Naive thymus-derived CD4-positive, alpha-beta T cell (primary cell): ENCODE measurements at places on chromosomes 4 and X.

DNA sequence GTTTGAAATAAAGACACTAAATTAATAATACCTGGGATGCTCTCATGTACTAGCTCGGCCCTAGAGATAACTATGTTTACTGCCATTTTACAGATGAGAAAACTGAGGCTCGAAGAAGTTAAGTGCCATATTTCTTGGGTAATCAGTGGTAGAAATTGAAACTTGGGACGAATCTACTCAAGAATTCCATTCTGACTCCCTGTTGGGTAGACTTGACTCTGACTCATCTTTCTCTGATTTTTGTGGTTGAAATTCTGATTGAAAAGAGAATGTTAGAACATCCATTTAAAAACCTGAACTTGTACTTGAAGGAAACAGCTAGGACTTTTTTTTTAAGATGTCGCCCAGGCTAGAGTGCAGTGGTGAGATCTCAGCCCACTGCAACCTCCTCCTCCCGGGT is 50.1 kb upstream of the NSUN7 start:
- no peak for DNase-seq

GRCh38 chrX:112888916-112889315 is 48.3 kb upstream of the AMOT start:
- DNase-seq = no peak

DNA sequence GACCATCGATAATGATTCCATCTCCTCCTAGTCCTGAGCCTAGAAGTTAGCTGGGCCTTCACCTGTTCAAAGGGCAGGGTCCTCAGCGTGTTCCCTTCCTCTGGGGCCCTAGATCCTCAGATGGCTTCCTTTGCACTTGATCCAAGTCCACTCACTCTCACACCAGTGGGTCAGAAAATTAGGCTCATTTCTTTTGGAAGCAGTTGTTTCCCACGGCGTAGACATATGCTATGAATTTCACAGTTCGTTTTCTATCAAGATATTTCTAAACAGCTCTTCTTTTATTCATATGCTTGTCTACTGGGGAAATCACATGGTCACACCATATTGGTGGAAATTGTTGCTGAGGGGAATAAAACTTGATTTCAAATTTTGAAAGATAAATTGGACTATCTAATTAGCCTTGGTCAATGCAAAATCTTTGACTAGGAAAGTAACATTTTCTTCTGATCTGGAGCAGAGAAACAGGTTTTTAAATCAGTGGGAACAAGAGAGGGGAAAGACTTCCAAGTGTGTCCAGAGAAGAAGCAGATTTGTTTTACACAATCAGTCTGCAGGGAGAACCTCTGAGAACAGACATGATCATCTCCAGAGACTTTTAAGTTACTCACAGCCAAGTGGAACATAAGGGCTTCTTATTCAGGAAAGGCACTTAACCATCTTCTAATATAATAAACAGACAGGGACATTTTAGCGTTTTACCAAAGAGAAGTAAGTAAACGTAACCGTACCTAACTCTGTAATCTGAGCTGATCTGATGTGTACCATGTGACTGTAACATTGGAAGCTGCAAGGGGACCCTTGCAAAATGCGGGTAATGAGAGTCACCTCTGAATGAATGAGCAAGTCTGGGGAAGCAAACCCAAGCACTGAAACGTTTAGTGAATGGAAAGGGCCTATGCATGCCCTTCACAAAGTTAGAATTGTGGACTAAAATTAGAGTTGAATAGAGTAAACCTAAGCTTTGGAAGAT is 455.7 kb upstream of the FAT1 start:
- no peak for DNase-seq

GRCh38 chrX:30533835-30534234 is 43.7 kb downstream of the TASL start:
- no peak for DNase-seq

DNA sequence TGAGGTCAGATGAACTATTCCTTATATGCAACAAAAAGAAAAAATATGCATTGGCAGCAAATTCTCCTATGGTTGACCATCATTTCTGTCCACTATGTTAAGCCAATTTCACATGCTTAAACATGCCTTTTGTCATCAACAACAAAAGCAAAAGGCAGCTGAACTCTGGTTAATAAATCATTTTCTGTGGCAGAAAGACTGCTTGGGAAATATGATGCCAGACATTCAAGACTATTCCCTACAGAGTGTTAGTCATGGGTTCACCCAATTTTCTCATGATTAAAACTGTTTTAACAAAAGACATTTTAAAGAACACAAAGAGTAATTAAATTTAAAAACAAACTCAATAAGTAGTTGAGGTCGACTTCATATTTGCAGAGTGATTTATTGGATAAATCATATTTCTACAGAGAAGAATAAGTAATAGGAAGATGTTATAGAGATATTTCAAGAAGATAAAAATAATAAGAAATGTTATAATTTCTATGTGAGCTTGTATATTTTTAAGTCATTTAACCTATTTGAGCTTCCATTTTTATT is 890.6 kb downstream of the STPG2 start:
- no peak for DNase-seq

DNA sequence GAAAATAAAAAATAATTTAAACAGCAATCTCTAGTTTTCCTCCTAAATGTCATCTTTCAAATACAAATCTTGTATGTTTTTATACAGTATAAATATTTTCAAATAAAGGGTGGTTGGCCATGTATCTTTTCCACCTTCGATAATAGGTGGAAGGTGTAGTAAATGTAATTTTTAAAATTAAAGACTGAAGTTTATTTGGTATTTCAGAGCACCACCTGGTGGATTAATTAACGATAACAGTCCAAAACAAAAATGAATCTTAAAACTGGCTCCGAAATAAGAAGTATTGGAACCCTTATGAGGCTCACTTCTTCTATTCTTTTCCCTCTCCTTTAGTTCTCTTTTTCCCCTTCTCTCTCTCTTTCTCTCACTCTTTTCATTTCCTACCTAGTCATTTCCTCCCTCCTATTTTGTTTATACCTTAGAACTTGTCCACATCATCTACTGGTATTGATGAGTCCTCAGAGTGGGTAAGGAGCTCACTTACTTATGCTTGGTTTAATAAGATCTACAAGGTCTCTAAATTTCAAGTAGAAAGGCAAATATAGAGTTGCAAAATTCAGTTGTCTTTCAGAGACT is 82.9 kb upstream of the EXOC1L start:
- no peak for DNase-seq

DNA sequence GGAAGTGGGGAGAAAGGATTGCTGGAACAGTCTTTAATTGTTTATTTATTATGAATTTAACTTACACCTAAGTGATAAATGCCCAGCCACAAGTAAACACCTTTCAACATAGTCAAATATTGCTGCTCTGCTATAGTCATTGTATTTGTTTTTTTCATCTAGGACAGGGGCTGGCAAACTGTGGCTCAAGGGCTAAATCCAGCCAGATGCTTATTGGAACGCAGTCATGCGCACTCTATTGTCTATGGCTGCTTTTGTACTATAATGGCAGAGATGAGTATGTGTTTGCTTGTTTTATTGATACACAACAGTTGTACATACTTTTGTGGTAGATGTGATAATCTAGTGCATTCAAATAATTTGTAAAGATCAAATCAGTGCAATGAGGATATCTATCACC is 95.3 kb downstream of the ZAR1 start:
- DNase-seq = no peak

DNA sequence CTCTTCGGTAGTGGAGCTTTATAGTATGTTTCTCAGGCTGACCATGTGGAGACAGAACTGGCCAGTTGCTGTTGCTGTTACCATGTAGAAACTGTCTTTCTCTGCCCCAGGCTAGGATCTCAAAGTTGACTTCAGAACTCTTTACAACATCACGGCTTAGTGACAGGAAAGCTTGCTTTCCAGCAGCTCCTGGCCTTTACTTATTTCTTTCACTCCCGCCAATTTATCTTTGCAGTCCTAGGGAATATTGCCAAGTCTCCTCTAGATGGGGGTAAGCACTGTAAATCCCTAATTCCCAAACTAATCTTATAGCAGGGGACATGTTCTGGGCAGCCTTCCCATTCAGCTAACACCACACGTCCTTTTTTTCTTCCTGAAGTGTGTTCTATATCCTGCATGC is 631.6 kb downstream of the SPRY1 start:
- DNase-seq = no peak

DNA sequence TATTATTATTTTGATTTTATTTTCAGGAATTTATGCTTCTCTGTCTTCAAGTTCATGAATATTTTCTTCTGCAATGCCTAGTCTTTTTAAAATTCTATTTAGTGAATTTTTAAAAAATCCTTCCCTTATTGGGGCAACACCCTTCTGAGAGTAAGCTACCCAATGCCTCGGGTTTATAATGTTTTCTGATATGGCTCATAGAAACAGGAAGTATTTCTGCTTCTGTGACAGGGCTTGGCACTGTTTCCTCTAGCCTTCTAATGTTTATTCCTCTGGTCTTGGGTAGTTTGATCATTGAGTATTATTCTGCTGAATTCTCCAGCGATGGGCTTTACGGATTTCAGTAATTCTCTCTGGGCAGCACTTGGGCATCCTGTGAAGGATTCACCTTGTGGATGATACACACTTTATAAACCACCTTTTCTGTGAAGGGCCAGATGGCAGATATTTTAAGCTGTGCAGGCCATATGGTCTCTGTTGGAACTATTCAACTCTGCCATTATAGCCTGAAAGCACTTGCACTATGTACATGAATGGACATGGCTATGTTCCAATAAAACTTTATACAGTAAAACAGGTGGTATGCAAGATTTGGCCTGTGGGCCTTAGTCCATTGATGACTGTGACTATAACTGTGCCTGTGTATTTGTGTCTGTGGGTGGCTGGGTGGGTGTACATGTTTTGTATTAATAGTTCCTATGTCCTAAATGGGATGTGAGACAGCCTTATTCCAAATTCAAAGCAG is 95.9 kb upstream of the FAT1 start:
- no peak for DNase-seq

DNA sequence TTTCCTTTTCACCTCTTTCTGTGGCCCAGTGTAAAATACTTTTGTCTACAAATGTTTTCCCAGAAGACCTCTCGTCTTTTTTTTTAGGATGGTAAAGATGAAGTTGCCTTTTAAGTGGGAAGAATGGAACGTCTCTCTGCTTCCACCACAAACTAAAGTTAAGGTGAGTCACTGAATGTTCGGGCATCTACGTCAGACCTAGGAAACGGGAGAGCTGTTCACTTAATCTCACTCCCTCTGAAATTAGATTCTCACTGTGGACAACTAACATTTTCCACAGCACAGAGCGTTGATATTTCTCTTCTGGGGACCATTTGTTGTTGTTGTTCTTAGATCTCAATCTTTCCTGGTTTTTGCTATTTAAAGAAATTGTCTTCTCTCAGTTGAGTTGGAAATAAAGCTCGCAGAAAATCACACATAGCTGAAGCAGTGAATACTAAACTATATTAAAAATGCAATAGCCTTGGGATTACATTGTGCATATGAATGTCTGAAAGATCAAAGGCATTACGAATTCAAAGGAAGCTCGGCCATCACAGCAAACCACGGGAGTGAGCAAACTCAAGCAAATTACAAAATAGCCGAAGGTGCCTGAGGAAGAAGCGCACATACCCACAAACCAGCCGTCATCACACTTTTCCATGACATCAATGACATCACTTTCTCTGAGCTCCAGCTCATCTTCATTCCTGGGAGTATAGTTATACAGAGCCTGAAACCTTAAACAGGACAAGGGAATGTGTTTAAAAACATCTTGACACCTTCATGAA is 53.9 kb upstream of the PDLIM3 start:
- DNase-seq = no peak
